ENCODE measurements at places on chromosomes 4 and X. TPM values are rescaled to one million over a fixed set of nuclear protein-coding genes. Genes with fewer than 3 reads are reported as not detected.

DNA sequence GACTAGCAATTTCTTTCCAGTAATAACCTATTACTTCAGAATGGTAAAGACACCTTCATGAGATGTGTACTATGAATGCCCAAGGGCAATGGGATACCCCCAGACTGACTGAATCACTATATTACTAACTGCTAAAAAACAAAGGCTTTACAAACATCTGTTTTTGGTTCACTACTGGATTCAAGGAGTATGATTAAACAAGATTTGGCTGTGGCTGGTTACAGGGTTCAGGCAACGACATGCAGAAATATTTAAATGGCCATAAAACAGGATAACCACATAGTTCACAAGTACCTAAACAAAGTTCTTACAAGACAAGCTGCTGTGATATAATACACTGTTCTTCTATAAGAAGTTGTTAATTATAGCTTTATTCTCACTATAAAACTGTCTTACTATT is 128.2 kb downstream of the FRYL start:
- no peak for DNase-seq

DNA sequence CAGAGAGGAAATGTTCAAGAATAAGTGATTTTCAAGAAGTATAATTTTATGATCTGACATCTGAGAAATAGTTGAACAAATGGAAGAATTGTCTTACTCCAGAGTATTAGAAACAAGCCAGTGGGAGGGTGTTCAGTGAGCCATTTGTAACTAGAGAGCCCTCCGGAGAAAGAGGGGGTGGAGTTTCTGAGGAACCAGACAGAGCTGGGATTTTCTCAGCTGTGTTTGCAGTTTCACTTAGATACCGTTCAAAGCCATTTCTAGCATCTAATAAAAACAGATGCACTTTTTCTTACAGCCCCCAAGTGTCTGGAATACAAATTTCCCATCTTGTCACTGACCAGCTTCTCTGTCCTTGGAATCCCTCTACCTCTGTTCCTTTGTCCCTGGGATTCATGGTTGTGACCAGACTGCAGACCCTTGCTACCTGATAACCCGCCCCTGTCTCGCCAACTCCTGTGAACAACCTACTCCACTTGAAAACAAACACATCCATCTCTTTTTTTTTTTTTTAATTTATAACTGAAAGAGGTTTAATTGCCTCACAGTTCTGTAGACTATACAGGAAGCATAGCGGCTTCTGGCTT is 132.8 kb upstream of the KLF3 start:
- DNase-seq = no peak

DNA sequence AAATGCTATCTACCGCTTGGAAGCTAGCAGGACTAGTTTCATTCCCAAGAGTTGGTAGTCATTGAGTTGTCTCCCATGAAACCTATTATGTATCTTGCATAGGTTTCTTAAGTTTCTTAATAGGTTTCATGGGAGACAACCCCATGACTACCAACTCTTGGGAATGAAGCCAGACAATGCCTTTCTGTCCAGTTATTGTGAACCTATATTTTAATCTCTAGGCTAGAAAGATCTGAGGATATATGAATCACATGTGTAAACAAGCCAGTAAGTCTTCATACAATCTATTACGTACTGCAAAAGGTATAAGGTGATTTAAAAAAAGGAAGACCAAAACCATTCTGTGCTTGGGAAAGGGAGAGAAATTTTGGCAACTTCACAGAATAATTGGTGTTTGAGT is 162.6 kb downstream of the INPP4B start:
- no peak for DNase-seq

DNA sequence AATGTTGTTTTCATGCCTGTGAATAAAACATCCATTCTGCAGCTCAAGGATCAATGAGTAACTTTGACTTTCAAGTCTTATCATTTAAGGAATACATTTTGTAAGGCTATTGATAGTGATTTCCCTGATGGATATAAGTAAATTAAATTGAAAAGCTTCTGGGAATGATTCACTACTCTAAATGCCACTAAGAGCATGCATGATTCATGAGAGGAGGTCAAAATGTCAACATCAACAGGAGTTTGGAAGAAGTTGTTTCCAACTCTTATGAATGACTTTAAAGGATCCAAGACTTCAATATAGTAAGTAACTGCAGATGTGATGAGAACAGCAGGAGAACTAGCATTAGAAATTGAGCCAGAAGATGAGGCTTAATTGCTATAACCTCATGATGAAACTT is 1487.3 kb downstream of the PCDH7 start:
- no peak for DNase-seq

DNA sequence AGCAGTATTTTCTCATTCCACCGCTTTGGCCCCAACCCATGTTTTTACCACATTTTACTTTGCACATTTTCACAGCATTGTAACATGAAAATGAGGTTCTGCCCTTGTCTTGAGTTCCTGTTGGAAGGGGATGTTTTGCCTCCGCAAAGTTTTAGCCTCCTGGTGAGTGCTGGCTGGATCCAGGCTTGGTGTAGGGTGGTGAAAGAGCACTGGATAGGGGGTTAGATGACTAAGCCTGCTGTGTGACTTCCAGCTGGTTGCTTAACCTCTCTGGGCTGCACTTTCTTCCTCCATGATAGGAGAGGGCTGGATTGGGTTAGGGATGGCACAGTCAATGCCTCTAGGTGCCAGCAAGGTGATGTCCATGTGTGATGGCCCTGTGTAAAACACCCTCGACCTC is 28.9 kb downstream of the CYTL1 start:
- no peak for DNase-seq

DNAAF6 gene
- total RNA-seq = not detected

- DNase-seq = no peak
Measured at GRCh38 chr4:153476829-153477574, 10.8 kb downstream of the TMEM131L start.

DNA sequence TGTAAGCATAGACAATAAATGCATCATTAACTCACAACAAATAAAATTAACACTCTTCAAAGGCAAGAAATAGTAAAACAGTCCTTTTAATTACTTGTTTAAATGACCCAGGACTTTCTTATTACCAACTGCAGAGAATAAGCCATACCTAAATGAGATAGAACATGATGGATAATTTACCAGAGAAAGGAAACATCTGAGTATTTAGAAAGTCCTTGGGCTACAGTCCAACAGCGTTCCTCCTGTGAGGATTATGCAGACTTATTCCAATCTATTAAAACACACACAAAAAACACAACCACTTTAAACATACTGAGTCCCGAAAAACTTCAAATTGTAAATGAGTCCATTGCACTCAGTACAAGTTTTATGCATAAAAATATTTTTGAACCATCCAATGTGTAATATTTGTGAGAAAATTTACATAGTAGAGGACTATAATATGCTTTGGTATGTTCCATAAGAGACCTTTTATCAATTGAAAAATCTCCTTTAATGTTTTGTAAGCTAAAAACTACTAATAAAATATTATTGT is 129.2 kb downstream of the NR3C2 start:
- DNase-seq = no peak

DNA sequence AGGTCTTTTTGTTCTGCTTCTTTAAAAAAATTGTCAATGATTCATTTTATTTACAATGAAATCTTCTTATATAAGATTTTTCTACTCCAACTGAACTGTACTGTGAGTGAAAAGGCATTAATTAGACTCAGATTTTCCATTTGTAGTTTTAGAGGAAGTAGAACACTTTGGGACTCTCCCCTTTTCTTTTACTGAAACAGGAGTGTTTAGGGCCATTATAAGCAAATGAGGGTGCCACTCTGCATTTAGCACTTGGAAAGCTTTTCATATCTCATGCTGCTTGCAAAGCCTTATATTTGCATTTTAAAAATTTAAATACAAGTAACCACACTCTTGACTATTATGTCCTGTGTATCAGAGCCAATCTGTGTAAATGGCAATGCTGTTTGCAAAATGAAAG is 584.3 kb downstream of the KLHL13 start:
- no peak for DNase-seq

DNA sequence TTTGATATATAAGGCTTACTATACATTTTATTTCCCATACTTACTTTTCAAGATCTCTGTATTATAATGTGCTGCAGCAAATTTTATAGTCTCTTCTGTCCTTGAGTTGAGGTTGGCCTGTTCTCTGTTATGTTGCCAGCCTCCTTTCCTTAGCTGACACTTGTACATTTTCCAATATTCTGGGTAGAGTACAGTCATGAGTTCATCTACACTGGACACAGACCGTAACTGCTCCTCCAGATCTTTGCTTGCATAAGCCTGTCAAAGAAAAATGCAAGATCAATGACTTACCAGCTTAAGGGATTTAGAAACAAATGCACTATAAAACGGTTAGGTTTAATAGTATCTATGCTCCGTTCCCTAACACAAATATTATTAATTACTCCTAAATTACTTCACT is 63.2 kb downstream of the VEGFC start:
- DNase-seq = no peak

- no peak for DNase-seq
Measured at GRCh38 chr4:103996064-103996463, 276.3 kb upstream of the TACR3 start.

ASB12 gene
- 0.56 TPM for total RNA-seq

- no peak for DNase-seq
Measured at GRCh38 chrX:50913520-50913919, 3.0 kb downstream of the BMP15 start.

DNA sequence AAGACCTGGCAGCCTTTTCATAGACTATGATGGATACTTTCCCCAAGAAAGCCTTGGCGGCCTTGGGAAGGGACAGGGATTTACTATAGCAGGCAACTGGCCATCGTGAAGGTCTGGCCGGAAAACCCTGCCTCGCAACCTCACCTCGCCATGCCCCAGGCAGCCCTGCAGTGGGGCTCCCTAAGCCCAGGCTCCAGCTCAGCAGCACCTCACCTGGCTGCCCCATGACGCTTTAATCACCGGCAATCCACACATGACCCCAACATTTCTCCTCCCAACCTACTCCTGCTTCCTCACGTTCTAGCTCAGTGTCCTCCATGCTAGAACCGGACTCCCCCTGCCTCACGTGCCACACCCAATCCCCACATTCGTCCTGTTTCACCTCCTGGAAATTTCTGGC is 82.4 kb downstream of the NSUN7 start:
- DNase-seq = no peak

DNA sequence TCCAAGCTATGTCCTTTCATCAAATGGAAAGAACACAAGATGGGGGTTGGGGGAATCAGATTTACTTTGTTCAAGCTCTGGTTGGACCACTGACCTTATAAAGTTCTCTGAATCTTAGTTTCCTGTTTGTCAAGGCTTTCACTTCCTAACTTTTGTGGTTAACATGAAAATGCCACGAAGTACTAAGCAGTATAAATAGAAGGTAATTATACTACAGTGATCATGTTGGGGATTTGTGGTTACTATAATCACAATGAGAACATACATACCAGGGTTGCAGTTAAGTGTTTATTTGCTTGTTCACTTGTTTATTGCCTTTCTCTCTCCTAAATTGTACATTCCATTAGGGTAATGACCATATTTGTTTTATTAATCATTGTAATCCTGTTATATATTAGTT is 53.2 kb downstream of the SPRY1 start:
- no peak for DNase-seq

DNA sequence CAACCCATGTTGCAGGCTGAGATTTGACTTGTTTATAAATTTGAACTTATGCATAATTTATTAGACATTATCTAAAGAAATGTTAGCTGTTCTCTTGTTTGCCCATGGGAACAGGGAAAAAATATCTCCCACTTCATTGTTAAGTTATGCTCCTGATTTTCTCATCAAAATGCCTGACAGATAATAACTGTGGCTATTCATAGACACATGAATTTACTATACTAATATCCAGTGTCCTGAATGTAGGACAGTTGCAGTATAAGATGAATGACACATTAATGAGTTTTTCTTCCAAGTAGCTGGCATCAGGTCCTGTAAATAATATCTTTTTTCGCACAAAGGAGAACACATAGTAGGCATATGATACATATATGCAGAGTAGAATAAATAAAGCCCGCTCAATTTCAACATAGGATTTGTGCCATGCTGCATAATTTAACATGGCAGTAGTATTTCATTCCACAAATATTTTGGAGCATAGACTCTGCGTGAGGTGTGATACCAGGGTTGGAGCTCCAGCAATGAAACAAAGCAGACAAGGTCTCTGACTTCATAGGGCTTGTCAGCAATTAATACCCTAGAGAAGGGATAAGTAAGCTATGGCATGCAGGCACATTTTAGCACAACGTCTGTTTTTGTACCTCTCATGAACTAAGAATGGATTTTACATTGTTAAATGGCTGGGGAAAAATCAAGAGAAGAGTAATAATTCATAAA is 40.4 kb upstream of the DDX53 start:
- no peak for DNase-seq

CCSER1 gene
- total RNA-seq = 0.54 TPM

GRCh38 chrX:154597221-154597620 is 12.3 kb downstream of the CTAG1A start:
- no peak for DNase-seq

- no peak for DNase-seq
Measured at GRCh38 chrX:134734466-134734952, 76.2 kb upstream of the PLAC1 start.

DNA sequence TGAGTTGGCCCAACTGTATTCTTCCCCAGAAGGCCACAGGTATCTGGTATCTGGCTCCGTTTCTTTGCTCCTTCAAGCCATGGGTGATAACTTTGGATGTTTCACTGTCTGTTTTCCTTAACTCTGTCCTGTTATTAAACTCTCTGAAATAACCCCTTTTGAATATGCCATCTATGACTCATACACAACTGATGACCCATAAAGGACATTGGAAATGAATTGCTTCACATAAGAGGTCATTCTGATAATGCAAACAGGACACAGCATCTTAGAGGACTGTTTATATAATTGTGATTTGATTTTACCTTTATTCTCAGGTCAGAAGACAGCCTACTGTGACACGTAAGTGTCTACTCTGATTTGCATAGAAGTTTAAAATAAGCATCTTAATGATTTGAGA is 227.7 kb downstream of the VEGFC start:
- DNase-seq = no peak

- no peak for DNase-seq
Measured at GRCh38 chr4:109801895-109802319, at the start of gene CFI. Gene CFI, minus strand, starts transcription at chr4:109801999. Its CDS starts 28 bp downstream, at chr4:109801971.

DNA sequence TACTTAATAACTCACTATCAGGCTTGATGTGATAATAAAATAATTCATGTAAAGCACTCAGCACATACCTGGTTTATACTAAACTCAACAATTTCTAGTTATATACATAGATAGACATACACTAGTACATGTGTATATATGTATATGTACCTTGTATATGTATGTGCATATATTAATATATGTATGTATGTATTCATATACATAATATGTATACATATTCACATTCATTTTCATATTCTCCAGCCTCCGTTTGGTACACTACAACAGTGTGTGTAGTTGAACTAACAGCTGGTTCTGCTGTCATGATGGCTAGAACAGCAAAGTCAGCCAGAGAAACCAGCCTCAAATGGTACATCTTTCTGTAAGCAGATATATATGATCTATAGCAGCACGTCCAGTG is 670.1 kb downstream of the RPA4 start:
- no peak for DNase-seq

PRRG3 gene
- total RNA-seq = not detected

All from T-cell (primary cell).